ENCODE measurements at places on chromosomes 3 and 15. TPM values are rescaled to one million over a fixed set of nuclear protein-coding genes. Genes with fewer than 3 reads are reported as not detected.
A peak's percentile ranks its signal among the peaks of the same experiment; 100 is the strongest.

Gene CCDC191
- 0.77 TPM for total RNA-seq

Gene KIF15
- total RNA-seq: 0.85 TPM

Gene EPHA3
- total RNA-seq: 3.5 TPM

Gene EPB42
- total RNA-seq: not detected

Gene LRTM1
- not detected for total RNA-seq

Gene DET1
- 5.5 TPM for total RNA-seq

Gene CGNL1
- 31.9 TPM for total RNA-seq

Gene LNP1
- 4.2 TPM for total RNA-seq

Gene SLC27A2
- total RNA-seq: not detected

Gene B3GNT5
- total RNA-seq: 2.1 TPM

Gene SERPINI2
- total RNA-seq: 0.41 TPM

Gene ESYT3
- total RNA-seq: 1.0 TPM

Gene ARGFX
- not detected for total RNA-seq

Gene ITGB5
- total RNA-seq: 122 TPM

Gene AMIGO3
- total RNA-seq: not detected

Gene CPNE9
- 0.16 TPM for total RNA-seq

Gene RBMS3
- 25.3 TPM for total RNA-seq

Gene AGBL1
- total RNA-seq: not detected

Gene ITPKA
- total RNA-seq: 1.9 TPM

Gene LRRN1
- 0.11 TPM for total RNA-seq

Gene LRRC2
- 114 TPM for total RNA-seq

Gene PPP2R3A
- total RNA-seq: 94.9 TPM

DNA sequence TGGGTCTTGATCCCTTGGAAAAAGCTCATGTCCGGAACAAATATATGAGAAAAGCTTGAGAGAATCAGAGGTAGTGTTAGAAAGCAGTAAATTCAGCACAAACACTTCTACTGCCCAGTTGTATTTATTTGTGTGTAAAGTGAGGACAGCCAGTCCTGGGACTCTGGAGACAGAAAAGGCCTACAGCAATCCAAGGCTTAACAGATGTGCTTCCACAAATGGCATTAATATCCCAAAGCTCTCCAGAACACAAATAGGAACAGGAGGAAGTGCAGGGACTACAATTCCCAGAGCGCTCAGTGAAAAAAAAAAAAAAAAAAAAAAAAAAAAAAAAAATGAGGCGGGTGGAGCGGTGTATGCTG is 390 bp upstream of the AP2M1 start:
- DNase-seq: no peak

DNA sequence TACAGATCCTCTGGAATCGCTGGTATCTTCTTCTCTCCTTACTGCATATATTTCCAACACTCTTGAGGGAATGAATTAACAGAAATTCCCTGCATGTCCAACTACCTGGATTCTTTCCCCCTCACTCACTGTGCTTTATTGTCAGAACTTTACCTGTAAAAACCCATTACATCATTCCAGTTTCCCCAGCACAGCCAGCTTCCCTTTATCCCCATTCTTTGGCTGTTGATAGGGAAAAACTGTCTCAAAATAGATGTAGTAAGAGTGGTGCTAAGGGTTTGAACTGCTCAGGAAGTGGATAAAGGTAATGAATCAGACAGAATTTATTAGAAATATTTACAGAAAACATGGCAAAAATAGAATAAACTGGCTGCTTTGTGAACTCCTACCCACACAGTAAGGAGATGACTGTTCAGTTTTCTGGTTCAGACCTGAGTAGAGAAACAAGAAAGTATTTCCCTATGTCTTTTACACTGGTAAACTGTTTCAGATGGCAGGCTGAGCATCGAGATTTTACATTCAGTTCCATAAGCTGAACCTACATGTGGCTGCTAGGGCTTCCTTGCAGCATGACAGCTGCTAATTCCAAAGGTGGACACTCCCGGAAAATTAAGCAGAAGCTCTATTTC is 188.4 kb downstream of the CPNE4 start:
- no peak for DNase-seq

DNA sequence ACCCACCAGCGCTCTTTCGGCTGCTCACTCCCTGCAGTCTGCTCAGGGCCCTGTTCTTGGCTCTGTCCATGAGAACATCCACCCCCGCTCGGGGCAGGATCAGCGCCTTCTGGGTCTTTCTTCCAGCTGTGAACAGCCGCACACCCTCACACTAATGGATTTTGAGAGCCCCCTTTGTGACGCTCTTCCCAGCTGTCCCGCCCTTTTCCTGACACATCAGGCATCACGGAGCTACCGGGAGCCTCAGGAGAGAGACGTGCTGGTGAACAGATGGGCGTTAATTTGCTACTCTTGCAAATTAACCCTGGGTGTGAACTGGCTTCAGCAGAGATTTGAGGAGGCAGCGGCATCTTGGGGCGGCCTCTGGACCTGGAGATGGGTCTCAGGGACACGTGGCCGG is 113.0 kb downstream of the TMEM266 start:
- no peak for DNase-seq

DNA sequence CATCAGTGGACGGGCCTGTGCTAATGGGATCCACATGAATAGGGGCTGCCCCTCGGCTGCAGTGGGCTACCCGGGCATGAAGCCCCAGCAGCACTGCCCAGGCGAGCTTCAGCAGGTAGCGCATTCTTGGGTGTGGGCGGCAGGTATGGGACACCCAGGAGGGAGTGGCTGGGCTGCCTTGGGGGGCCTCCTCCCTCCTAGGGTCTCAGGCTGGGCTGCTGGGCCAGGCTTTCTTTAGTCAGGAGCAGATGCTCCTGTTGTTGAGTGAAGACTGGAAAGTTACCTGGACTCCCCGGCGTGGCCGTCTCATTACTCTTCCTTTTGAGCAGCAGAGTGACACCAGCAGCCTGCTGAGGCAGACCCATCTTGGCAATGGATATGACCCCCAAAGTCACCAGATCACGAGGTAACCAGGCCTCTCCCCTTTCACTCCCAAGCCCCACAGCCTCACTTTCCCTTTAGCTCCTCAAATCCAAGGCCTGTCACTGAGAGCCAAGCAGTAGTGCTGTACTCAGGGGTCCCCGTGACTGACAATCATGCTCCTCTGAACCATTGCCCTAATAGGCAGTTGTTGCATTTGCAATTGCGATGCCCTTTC is 73.2 kb downstream of the BOC start:
- no peak for DNase-seq

DNA sequence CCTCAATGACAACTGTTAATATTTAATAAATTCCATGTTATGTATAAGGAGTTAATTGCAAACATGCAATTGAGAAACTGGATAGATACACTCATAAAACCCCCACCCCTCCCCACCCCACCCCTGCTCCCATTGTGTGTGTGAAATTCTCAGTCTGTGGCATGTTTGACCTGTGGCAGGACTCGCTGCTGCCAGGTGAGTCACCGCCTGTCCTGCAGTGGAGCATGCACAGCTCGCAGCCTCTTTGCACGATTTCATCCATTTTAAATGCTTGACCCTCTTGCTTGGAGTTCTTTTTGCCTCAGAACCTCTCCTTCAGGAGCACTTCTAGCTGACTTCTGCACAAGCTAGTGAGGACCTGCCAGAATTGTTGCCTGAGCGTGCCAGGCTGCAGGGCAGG is 5.3 kb upstream of the APEH start:
- DNase-seq: no peak

DNA sequence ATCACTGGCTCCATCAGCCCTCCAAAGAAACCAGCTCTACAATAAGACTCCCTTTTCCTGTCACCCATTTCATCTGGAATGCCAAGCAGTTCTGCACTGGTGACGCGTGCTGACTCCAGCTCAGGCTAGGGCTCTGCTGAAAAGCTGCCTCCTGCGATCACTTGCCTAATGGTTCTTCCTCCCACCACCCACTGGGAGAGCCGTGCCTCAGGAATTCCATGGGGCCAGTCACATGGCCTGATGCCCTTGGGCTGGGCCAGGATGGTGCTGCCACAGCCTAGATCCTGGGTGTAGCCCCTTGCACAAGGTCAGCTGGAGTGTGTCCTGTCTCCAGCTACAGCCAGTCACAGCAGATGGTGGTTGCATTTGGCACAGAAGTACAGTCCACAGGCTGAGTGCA is 98.9 kb downstream of the DNAJB8 start:
- no peak for DNase-seq

- DNase-seq: peak; percentile 60
Observed at GRCh38 chr3:127455541-127456450, 134.7 kb downstream of the TPRA1 start.

- no peak for DNase-seq
Observed at GRCh38 chr3:14434126-14434497, 31.7 kb downstream of the SLC6A6 start.

GRCh38 chr3:169403855-169404519 is 259.5 kb downstream of the MECOM start:
- DNase-seq: no peak

DNA sequence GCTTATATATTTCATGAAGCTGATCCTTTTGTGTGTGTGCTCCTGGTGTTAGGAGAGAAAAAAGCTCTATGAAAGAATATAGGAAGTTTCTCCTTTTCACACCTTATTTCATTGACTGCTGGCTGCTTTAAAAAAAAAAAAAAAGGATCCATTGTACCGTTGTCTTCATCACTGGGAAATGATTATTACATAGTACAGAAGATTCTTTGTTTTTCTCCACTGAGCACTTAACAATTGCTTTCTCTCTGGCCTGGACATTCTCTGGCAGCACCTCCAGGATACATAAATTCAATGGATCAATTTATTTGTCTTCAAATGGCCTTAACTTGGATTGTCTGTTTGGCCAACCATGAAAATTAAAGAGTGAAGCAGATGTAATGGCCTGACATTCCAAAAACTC is 37.2 kb downstream of the DPH3 start:
- DNase-seq: no peak

DNA sequence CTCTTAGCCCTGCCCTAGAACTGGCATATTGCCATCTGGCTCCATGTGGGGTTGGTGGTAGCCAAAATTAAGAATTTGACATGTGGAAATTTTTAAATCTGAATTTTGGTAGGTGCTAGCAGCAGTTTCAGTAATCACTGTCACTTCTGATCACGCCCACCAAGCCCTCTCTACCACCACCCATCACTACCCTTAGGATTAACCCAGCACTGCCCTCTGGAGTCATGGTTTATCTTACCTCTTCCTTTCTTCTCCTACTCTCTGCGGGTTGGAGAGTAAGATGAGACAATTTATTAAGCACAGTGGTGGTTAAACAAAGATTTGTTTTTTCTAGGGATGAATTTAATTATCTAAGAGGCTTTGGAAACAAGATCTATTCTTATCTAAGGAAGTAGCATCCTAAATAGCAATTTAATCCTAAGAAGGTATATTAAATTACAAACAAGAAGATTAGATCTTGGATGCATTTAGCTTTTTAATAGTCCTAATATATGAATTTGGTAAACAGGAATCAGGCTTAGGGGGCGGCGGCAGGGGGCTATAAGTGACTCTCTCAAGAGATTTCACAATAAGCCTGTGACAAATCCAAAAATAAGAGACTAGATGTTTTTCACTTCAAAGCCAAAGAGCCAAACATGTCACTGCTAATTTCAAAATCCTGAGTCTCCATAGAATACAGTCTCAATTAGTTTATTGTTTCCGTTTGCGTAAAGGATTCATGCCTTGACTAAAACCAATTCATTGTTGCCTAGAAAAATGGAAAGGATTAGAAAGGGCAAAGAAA is 498.4 kb upstream of the UBE2E2 start:
- no peak for DNase-seq

- peak; percentile 37 for DNase-seq
Observed at GRCh38 chr3:126524429-126524988, 554 bp downstream of the CHST13 start.

DNA sequence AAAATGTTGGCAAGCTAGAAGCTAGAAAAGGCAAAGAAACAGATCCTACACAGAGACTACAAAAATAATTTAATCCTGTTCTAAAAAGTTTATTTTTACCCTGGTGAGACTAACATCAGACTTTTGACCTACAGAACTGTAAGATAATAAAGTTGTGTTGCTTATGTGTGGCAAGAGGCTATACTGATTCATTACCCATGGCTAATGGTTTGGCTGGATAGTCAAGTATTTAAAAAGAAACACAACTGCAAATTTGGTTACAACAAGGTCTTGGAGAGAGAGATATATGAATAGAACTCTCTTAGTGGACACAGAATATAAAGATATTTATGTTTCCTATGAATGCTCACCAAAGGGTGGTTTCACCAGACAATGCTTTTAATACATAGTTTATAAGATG is 364.2 kb upstream of the PLSCR5 start:
- no peak for DNase-seq

GRCh38 chr15:51267703-51268083 is 70.7 kb downstream of the CYP19A1 start:
- DNase-seq: no peak

- DNase-seq: no peak
Observed at GRCh38 chr3:79818015-79818414, 50.2 kb upstream of the ROBO1 start.

GRCh38 chr15:60553163-60553562 is 74.2 kb upstream of the ICE2 start:
- DNase-seq: no peak

DNA sequence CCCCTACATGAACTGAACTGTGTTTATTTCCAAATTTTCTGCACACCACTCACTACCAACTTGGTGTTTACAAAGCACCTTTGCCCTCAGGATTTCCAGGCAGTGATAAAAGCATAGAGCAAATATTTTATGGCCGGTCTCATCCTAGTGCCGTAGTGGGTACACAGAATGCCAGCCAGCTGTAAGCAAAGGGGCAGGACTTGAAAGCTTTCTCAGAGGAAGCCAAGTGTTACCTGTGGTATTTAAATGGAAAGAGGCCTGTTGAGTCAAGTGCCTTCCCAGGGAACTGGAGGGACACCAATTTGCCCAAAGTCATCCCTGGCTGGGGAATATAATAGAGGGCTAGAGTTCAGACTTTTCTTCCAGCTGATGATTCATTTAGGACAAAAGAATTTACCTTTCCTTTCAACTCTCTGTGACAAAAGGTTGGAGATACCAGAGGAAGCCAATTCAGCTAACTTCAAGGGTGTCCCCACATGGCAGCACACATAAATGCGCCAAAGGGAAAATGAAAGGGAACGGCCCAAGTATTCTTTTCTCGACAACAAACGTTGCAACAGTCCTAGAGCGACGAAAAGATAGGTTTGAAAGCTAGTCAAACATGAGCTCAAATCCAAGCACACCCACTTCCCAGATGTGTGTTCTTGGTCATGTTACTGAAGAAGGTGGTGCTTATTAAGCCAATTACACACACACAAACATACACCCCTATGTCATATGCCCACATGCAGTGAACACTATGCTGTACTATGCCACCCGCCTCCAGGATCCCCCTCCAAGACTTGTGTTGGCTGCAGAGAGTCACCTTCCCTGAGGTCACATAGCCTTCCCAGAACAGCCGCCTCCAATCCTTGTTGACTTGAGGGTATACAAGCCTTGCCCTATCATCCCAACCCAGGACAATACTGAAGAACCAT is 27.7 kb downstream of the MAGI1 start:
- no peak for DNase-seq

GRCh38 chr3:38085311-38085942 is 46.4 kb downstream of the DLEC1 start:
- DNase-seq: no peak

- DNase-seq: no peak
Observed at GRCh38 chr15:88707771-88708654, 69.2 kb downstream of the ISG20 start.
